Left ventricle myocardium inferior (tissue), 1 donor: ENCODE measurements at places on chromosomes 11 and 22. TPM values are rescaled to one million over a fixed set of nuclear protein-coding genes. Genes with fewer than 3 reads are reported as not detected.

DNA sequence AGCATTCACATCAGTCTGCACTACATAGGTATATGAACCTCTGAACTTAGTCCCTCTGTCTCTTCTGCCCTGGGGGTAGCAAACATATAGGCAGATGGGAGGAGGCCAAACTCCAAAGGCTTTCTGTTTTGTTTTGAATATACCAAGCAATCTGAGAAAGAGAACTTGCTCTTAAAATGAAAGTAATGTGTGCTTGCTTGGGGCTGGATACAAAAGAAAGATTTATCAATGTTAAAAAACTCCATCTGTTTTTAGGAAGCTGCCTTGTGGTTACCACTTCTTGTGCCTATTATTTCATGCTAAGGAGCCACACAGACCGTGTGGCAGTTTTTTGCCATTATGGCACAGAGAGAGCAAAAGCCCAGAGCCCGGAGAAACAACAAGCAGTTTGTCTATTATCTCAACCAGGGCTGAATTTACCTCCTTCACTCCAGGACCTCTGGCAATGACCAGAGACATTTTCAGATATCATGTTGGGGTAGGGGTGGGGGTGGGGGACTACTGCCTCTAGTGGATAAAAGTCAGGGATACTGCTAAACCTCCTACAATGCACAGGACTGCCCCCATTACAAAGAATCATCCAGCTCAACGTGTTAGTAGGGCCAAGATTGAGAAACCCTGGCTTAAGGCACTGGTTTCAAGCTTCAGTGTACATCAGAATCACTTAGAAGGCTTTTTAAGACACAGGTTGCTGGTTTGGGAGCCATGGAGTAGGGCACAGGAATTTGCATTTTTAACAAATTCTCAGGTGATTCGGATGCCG is 124.2 kb downstream of the APIP start:
- DNase-seq = no peak

GRCh38 chr11:5290106-5290505 is 11.6 kb downstream of the OR51B4 start:
- no peak for DNase-seq

- no peak for DNase-seq
Measured at GRCh38 chr11:71200761-71201160, 51.6 kb downstream of the SHANK2 start.

GRCh38 chr11:64713016-64713707 is 9.8 kb downstream of the NRXN2 start:
- DNase-seq = peak; percentile 27

DNA sequence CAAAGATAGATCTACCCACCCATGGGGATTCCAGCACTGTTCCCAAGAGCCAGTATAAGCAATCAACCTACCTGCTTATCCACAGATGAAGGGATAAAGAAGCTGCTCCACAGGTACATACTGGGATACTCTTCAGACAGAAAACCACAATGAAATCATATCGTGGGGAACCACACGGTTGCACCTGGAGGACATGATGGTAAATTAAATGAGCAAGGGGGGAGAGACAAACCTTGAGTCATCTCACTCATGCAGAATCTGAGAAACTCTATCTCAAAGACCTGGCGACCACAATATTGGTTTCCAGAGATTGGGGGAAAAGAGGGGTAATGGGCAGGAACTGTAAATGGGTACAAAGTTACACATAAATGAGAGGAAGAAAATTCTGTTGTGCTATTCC is 14.5 kb downstream of the RGL4 start:
- no peak for DNase-seq

- DNase-seq = no peak
Measured at GRCh38 chr11:16813126-16813525, 74.7 kb downstream of the C11orf58 start.

DNA sequence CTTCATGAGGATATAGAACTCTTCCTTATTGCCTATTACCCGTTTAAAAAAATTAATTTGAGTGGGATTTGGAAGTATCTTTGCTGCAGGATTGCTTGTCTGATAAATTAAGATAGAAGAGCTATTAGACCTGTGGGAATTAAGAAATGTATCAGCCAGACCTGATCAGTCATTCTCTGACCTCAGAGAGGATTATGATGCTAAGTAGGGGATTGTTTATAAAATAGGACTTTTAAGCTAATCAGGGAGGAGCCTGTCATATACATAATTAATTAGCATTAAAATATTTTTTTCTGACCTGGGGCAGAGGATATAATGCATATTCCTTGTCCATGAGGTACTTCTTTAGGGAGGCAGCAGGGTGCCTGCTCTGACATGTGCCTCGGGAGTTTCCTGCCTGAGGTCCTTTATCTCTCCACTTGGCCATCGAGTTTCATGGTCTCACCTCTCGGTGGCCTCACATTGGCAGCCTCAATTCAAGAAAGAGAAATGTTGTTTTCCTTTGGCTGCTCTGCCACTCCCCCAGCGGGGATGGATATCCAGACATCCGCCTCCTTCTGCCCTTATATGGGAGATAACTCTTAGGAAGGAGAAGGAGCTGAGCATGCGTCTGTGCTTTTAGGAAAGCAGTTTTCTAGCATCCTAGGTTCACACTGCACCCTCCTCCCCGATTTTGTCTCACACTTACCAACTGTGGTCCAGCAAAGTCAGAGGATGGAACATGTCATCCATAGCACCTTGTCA is 41.1 kb downstream of the DIXDC1 start:
- peak; percentile 37 for DNase-seq

- DNase-seq = no peak
Measured at GRCh38 chr11:22930816-22931594, 70.7 kb upstream of the CCDC179 start.

DNA sequence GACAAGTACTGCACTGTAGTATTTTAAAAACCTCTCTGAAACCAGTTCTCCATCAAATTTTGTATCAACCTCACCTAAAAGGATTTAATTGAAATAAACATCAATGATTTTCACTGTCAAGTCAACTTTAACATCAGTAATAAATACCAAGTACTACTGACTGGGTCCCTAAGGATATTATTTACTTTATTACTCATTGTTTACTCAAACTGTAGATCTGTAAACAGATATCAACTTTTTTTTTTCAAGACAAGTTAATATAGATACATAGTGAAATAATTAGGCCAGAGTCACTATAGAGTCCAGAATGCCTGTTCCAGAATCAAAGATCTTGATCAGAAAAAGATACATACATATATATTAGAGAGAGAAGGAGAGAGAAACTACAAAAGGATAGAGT is 1.6 kb downstream of the RNF141 start:
- DNase-seq = no peak

DNA sequence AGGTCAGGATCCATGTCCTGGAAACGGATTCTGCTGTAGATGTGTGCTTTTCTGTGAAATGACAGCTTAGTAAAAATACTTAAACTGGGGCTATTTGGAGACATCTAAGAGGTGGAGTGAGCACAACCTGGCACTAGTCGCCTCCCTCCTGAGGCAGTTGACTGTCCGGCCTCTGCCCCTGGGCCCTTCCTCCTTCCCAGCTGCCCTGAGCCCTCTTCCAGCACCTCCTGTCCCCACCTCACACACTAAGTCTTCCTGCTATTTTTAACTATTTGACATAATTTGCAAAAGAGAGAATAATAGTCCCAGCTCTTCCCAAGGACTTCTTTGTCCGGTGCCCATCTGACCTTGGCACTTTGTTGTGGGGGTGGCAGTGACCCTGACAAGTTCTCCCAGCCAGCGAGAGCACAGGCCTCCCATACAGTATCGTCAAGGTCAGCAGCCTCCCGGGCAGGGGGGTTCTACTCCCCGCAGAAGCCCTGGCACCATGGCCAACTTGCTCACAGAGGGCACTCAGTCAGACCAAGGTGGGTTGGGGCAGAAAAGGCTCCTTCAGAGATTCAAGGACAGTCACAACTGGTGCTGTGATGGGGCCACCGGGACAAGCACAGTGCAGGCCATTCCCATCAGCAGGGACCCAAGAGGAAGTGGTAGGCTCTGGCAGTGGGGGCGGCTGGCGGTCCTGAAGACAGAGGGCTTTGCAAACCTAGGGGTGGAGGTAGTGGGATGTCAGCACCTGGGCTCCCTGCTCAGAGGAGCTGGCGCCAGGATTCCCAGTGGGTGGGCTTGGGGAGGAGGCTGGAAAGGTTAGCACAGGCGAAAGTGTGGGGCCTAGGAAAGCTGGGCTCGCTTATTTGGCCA is 5.5 kb upstream of the NEAT1 start:
- peak; percentile 46 for DNase-seq

GRCh38 chr22:45589556-45589955 is 82.1 kb upstream of the ATXN10 start:
- DNase-seq = no peak

- DNase-seq = no peak
Measured at GRCh38 chr11:98734686-98735085, 286.1 kb upstream of the CNTN5 start.

Gene SAA4
- not detected for total RNA-seq

Gene MUC5AC
- total RNA-seq = not detected

Gene MRGPRF
- total RNA-seq = 3.9 TPM

Gene TEX12
- 0.22 TPM for total RNA-seq

Gene ST3GAL4
- total RNA-seq = 61.7 TPM

Gene RFPL1
- total RNA-seq = not detected
